SK-N-SH (cell line): ENCODE measurements at places on chromosomes 3 and 15. TPM values are rescaled to one million over a fixed set of nuclear protein-coding genes. Genes with fewer than 3 reads are reported as not detected.

DNA sequence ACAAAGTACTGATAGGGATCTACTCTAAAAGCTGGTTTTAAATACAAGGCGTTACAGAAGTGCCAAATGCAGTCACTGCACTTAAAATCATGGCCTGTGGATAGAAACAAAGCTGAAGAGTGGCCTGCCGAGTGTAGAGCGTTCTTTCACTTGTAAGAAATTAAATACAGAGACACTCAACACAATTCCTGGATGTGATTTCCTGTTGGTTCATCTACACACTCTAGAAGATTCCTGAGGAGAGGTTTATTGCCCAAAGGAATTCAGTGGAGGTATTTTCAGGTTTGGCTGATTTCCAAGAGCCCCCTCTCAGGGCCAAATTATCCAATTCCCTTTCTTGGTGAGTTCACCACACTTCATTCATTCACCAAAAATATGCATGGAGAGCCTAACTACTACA is 200.3 kb upstream of the IL12A start:
- no peak for DNase-seq

DNA sequence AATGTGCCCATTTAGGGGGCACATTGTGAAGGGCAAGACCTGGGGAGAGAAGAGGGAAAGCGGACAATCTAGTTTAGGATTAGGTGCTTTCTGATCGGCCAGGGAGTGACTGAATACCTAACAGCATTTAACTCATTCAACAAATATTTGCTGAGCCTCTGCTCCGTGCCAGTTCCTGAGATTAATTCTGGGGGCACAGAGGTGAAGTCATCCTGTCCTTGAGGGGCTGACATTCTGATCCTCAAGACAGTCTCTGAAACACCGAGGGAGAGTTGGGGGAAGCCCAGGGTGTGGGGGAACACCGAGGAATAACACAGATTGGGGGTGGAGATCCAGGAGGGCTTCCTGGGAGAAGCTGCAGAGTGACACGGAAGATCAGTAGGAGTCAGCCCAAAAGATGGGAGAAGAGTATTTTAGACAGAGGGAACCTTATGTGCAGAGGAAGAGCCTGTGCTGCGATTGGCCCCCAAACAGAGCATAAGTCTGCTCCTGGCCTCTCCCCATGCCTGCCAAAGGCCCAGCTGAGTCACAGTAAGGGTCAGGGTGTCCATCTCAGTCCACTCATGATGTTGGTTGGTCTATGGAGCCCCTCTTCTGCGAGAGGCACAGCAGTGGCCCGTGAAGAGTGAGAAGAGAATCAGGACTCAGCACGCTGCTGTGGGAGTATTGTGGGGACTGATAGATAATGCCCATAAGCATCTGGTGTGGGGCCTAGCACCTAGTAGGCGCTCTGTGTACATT is 60.2 kb downstream of the AMOTL2 start:
- no peak for DNase-seq

DNA sequence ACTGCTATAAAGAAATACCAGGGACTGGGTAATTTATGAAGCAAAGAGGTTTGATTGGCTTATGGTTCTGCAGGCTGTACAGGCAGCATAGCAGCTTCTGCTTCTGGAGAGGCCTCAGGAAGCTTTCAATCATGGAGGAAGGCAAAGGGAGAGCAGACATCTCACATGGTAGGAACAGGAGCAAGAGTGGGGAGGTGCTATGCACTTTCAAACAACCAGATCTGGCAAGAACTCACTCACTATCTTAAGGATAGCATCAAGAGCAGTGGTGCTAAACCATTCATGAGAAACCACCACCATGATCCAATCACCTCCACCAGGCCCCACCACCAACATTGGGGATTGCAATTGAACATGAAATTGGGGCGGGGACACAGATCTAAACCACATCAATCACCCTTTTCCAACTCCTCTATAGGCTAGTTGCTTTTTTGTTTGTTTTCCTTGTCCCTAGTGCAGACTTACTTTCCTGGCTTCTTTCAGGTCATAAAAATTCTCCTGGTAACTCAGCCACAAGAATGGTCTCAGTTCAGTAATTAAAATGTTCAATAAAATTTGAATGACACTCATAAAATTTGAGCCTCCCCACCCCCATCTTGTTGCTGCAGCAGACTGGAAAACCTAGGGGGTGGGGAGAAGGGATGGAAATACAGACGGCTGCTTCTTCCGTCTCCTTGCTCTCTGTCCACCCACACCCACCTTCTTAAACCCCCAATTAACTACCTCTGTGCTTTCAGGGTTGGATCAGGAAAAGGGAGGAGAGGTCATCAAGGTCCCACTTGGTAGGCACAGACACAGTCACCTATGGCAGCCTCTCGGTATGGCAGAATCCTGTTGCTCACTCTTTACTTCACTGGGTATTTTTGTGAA is 16.3 kb upstream of the TIPARP start:
- DNase-seq: no peak

DNA sequence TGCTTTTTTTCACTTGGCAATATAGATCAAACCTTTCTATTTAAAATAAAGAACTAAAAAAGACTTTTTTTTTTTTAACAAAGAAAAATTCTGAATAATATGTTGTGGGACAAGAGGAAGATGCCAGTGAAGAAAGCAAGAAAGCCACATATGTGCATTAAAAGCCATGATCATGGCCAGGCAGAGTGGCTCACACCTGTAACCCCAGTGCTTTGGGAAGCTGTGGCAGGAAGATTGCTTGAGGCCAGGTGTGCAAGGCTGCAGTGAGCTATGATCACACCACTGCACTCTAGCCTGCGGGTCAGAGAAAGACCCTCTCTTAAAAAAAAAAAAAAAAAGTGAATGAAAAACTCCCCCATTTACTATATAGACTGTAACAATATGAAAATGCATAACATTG is 23.9 kb downstream of the C2CD4B start:
- DNase-seq: no peak

DNA sequence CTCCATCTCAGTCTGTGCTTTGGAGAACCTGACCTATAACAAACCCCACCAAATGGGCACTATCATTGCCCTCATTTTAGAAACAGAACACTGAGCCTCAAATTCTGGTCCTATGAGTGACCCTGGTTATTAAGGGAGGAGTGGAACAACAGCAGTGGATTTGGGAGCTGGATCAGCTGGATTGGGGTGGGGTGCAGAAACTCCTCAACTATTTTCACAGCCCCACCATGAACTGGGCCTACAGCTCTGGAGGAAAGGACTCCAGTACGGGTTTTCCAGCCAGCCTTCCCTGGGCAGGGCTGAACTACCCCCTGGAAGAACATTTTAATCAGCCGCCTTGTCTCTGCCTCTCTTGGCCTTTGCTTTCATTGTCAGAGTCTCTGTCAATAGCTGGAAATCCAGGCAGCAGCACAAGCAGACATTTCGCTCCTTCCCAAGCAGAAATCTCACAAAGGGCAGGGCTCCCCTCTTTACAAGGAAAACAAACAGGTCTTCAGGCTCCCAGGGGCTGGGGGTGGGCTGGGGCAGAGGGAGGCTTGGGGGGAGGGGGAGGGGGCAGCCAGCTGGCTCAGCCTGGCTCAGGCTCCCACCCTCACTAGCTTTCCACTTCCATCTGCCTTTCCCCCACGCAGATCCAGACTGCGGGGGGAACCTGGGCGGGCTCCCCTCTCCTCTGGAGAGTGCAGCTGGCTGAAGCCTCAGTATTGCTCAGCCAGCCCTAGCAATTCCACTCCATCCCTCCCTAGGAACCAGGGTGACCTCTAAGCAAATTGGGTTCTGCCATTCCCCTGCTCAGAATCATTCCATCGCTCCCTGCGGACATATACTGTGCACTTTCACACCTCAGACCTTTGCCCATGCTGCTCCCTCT is 13.7 kb upstream of the TLE3 start:
- DNase-seq: peak; percentile 85

DNA sequence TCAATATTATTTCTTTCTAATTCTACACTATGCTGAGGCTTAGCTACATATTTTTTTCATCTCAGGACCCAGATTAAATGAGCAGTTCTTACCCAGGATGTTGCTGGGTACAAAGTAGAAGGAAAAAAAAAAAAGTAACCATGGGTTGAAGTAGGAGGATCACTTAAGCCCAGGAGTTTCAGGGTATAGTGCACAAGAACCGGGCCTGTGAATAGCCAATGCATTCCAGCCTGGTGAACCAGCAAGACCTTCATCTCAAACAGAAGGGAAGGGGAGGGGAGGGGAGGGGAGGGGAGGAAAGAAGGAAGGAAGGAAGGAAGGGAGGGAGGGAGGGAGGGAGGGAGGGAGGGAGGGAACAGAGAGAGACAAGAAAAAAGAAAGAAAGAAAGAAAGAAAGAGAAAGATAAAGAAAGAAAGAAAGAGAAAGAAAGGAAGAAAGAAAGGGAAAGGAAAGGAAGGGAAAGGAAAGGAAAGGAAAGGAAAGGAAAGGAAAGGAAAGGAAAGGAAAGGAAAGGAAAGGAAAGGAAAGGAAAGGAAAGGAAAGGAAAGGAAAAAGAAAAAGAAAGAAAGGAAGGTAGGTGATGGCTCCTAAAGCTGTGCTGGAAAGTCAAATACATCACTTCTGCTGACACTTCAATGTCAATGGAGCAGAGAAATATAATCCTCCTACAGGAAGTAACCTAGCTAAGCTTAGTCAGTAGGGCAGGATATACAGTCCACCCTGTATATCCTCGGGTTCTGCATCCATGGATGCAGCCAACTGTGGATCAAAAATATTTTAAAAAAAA is 206.8 kb upstream of the TGFBR2 start:
- no peak for DNase-seq

DNA sequence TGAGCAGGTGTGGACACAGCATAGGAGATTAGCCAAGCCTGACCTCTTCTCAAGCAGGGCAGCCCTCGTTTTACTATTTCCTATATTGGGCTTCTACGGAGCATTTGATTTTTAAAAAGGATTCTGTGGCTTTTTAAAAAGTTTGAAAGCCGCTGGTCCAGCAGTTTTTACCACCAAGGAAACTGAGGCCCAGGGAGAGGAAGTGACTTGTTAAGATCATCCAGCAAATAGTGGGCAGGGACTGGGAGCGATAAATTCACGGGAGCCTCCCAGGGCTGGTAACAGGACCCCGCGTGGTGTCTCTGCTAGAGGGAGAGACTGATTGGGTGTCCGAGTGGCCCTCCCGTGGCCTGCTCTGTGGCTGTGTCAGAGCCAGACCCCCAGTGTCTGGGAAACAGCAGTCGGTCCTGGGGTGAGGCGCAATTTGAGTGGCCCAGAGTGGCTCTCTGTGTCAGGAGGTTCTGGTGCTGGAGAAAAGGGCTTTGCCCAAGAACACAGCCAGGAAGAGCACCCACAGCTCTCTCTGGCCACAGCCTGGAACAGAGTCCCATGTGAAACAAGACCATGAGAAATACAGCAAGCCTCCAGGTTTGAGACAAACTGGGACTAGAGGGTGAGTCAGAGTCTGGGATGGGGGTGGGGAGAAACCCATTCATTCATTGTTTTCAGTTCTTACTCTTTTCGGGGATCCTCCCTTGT is 4.2 kb downstream of the FURIN start:
- DNase-seq: peak; percentile 49

- DNase-seq: peak; percentile 42
Measured at GRCh38 chr15:45110256-45110820, 3.6 kb downstream of the DUOX2 start.

- no peak for DNase-seq
Measured at GRCh38 chr3:19399356-19399755, 251.0 kb downstream of the KCNH8 start.

GRCh38 chr3:190614226-190615059 is 100.6 kb downstream of the IL1RAP start:
- no peak for DNase-seq

The MYO5A gene
- 11.0 and 12.1 TPM in 2 replicates for polyA plus RNA-seq

- DNase-seq: no peak
Measured at GRCh38 chr3:119595639-119596334, 1.9 kb upstream of the PLA1A start.

GRCh38 chr15:78923480-78924360 is 21.1 kb downstream of the CTSH start:
- no peak for DNase-seq

- peak; percentile 27 for DNase-seq
Measured at GRCh38 chr15:52183562-52184173, 7.5 kb downstream of the GNB5 start.

DNA sequence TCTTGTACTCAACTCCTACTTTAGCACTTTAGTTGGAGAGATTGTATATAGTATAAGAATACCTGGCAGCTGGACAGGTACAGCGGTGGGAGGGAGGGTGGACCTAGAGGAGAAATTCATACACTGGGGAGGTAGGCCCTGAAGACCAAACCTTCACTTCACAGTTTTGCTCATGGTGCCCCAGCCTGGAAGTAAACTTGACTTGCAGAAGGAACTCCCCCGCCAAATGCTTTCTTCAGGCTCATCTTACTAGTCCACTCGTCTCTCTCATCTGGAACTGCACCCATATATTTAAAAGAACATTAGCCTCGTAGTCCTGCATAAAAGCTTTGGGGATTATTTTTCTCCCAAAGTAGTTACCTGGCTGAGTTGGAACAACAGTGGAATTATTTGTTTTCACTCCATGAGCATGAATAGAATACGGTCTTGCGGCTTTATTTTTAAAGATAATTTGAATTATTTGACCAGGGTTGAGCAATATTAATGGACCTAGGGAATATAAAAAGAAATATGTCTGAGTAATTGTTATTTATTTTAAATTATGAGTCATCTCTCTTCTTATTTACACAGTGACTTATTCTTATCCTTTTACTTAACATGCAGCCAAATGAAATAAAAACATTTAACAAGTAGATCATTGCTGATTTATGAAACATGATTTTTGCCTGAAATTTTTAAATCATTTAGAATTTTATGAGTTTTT is 25.5 kb upstream of the CP start:
- no peak for DNase-seq

- peak; percentile 55 for DNase-seq
Measured at GRCh38 chr15:77118882-77119321, 48.0 kb upstream of the TSPAN3 start.

The B2M gene
- 1,193 and 2,153 TPM in 2 replicates for polyA plus RNA-seq

The DAPK2 gene
- 1.2 and 1.4 TPM in 2 replicates for polyA plus RNA-seq

- peak; percentile 35 for DNase-seq
Measured at GRCh38 chr3:182710557-182711157, 82.6 kb upstream of the ATP11B start.

The LIPH gene
- polyA plus RNA-seq: 0.06 TPM in 1 of 2 replicates, not detected in the other

- DNase-seq: no peak
Measured at GRCh38 chr15:80925597-80926059, 64.0 kb downstream of the MESD start.

The GREM1 gene
- 23.9 and 46.4 TPM in 2 replicates for polyA plus RNA-seq

The SLC7A14 gene
- 2.5 and 2.7 TPM in 2 replicates for polyA plus RNA-seq

- DNase-seq: no peak
Measured at GRCh38 chr15:56772868-56773639, 39.7 kb upstream of the ZNF280D start.

GRCh38 chr15:42349186-42349585 is 10.1 kb upstream of the CAPN3 start:
- no peak for DNase-seq

- no peak for DNase-seq
Measured at GRCh38 chr3:160856450-160856849, 100.4 kb downstream of the PPM1L start.

The CHRNA3 gene
- 2.3 and 6.3 TPM in 2 replicates for polyA plus RNA-seq

GRCh38 chr3:108838436-108838835 is 15.8 kb downstream of the TRAT1 start:
- no peak for DNase-seq

- DNase-seq: peak; percentile 35
Measured at GRCh38 chr15:60751985-60752952, 273.3 kb upstream of the ICE2 start.

The RBPMS2 gene
- polyA plus RNA-seq: 2.6 and 6.5 TPM in 2 replicates
